Fibroblast of skin of back (primary cell): ENCODE measurements at places on chromosomes 1 and 21.

- no peak for DNase-seq
Observed at GRCh38 chr1:11072216-11072917, 12.5 kb upstream of the SRM start.

GRCh38 chr1:97680470-97680869, 240.4 kb downstream of the DPYD start:
- DNase-seq, result no peak

- peak; percentile 82 for DNase-seq
Observed at GRCh38 chr1:68111519-68112436, 61.4 kb upstream of the DIRAS3 start.

GRCh38 chr1:70896224-70896623, 151.4 kb downstream of the PTGER3 start:
- peak; percentile 12 for DNase-seq

GRCh38 chr1:181319907-181320306, 163.4 kb upstream of the CACNA1E start:
- DNase-seq, result no peak

- DNase-seq, result no peak
Observed at GRCh38 chr1:3630914-3631313, 6.1 kb downstream of the TPRG1L start.

DNA sequence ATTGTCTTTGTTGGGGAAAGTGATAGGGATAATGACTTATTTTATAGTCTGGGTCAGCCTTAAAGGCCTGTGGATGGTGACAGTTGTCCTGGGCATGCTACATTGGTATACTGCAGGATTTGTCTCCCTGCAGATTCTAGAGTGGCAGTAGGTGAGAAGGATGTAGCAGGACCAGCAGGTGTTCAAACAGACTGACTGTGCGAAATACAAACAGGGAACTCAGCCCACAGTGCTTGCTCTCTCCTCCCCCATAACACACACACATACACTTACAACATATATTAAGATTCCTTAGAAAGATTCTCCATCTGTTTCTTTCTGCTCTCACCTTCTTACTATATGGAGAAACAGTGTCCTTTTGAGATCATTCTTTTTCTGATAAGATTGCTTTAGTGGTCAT, 6.9 kb downstream of the PDE4B start:
- no peak for DNase-seq

DNA sequence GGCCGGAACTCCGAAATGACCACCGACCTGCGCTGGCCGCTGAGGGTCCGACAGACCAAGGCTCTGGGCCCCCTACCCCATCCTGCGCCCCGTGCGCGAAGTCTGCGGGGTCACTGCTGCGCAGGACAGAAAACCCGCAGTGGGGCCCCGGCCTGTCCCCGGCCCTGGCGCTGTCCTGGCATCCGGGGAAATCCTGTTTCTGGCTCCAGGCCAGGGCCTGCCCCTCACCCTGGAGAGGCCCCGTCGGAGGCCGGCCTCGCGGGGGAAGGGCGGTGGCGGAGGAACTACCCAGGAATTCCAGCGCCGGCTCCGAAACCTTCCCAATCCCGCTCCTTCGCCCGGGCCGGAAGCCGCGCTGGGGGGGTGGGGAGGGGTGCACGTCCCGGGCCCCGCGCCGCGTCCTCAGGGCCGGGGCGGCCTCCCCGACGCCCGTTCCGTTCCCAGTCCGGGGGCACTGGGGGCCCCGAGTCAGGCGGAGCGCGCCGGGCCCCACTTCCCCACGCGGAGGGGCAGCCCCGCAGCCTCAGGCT, 77.0 kb downstream of the MORN1 start:
- DNase-seq, result peak; percentile 80

- DNase-seq, result peak; percentile 99
Observed at GRCh38 chr1:25022361-25023189, 92.5 kb upstream of the RUNX3 start.

GRCh38 chr1:116740746-116741145, 13.5 kb upstream of the CD2 start:
- DNase-seq, result no peak

DNA sequence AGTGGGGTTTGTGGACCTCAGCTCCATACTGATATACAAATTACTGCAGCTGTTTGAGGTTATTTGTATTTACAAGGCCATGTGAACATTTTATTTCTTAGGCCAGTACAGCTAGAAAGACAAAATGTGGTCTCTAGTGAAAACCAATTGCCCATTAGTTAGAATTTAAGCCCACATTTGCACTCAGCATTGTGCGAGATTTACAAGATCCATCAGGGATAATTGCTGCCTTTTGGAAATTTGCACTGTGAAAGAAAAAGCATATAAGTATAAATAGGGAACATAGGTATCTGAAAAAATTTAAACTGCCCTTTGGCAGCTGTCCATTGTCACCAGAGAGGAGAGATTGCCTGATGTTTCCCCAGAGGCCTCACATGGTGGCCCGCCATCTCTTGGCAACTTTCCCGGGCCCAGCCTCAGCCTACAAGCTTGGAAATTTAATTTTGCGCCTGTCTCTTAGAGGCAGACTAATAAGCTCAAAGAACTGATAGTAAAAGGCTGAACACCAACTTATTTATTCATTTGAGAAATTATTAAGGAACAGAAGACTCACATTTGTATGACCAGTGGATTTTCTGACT, 120.7 kb downstream of the MAP3K21 start:
- no peak for DNase-seq

DNA sequence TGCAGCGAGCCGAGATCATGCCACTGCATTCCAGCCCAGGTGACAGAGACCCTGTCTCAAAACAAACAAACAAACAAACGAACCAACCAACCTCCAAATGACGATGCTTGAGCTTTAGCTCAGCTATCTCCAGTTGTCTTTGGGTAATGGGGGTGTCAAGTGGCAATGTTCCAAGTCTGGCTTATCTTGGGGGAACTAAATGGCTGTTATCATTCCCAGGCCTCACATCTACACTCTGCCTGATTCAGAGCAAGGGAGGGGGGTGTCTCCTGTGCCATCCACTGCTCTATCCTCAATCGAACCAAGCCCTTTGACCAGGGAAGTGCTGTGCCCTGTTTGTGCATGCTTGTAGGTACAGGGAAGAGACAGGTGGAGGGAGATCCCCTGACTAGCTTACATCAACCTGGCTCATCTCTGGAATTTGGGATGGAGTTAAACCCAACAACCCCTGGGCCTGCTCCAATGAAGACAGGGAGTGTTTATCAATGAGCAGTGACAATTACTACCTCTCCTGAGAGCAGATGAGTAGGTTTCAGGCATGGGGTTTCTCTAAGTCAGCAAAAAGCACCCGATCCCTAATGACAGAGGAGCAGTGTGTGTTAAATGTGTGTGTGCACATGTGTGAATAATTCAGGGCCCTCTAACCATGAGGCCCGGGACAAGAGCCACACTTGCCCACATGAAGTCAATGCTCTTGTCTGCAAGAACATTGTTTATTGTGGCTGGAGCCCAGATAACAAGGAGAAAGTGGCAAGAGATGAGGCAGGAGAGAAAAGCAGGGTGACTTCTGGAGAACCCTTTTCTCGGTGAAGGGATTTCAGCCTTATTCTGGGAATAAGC, 20.3 kb upstream of the IL6R start:
- no peak for DNase-seq

- DNase-seq, result no peak
Observed at GRCh38 chr1:8537991-8538390, 220.1 kb downstream of the SLC45A1 start.

- DNase-seq, result no peak
Observed at GRCh38 chr1:215761446-215761845, 194.3 kb downstream of the KCTD3 start.

DNA sequence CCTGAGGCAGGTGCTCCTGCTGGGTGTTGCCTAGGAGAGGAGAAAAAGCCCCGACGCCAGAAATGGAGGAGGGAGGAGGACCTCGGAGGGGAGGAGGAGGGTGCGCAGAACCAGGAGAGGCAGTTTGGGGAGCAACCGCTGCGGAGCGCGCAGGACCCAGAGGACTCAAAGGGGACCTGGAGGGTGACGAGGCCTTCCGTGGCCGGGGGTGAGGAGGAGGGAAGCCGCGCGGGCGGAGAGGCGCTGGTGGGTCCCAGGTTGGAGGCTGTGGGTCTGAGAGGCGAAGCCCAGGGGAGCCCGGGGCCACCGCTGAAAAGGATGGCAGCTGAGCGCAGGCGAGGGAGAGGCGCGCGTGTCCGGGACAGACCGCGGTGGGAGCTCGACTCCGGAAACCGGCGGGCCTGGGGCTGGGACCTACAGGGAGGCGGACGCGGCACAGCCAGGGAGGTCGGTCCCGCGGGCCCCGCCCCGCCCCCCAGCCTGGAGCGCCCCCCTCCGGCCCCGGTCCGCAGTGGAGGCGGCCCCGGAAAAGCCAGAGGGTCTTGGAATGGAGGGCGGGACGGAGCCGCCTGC, 15.1 kb downstream of the RNF223 start:
- peak; percentile 30 for DNase-seq

GRCh38 chr1:208047476-208047934, 136.6 kb upstream of the CD34 start:
- DNase-seq, result no peak

- DNase-seq, result no peak
Observed at GRCh38 chr1:59755069-59755685, 59.6 kb upstream of the HOOK1 start.

DNA sequence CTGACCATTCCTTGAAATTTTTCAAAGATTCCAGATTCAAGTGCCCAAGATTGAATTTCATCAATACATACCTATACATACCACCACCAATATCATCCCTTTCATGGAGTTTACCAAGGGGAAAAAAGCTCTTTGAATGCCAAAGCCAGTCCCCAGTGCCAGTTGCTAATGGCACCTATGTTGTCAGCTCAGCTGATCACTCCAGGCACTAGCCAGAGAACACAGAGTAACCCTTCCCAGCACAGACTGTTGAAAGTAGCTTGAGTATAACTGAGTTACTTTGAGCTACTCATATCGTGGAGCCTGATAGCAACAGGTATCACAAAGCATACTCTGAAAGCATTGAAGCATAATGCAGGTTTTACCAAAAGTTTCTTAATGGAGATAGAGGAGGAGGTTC, 133.9 kb upstream of the NFIA start:
- no peak for DNase-seq

- no peak for DNase-seq
Observed at GRCh38 chr1:226779561-226779960, 40.5 kb upstream of the ITPKB start.

GRCh38 chr1:48466594-48466993, 5.4 kb downstream of the SPATA6 start:
- no peak for DNase-seq

DNA sequence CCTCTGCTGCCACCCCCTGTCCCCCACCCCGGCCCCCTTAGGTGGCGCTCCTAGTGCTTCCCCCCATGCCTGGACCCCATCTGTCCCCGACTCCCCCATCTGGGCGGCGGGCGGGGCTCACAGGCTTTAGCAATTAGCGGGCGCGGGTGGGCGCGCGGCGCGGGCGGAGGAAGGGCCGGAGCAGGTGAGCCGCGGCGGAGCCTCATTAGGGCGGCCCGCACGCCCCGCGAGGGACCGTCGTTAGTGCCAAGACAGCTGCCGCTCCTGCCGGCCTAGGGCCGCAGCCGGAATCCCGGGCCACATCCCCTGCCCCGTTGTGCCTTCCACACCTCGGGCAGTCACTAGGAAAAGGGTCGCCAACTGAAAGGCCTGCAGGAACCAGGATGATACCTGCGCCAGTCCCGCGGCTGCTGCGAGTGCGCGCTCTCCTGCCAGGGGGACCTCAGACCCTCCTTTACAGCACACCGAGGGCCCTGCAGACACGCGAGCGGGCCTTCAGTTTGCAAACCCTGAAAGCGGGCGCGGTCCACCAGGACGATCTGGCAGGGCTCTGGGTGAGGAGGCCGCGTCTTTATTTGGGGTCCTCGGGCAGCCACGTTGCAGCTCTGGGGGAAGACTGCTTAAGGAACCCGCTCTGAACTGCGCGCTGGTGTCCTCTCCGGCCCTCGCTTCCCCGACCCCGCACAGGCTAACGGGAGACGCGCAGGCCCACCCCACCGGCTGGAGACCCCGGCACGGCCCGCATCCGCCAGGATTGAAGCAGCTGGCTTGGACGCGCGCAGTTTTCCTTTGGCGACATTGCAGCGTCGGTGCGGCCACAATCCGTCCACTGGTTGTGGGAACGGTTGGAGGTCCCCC, 7.6 kb downstream of the OLIG2 start:
- DNase-seq, result no peak

DNA sequence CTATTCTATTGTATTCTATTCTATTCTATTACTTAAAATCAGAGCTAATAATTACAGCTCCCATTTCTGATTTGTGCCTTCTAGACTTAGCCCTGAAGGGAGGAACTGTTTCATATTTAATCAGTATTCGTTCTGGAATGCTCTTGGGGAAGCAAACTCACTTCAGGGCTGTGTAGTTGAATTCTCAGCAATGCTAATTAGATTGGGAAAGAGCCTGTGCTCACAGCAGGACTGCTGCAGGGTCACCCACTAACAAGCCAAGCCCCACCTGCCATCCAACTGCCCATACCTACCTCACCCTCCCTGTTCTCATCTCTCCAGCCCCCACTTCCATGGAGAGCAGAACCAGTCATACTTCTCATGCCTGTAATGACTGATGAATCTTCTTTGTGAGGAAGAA, 464.2 kb downstream of the PTPRU start:
- DNase-seq, result no peak

DNA sequence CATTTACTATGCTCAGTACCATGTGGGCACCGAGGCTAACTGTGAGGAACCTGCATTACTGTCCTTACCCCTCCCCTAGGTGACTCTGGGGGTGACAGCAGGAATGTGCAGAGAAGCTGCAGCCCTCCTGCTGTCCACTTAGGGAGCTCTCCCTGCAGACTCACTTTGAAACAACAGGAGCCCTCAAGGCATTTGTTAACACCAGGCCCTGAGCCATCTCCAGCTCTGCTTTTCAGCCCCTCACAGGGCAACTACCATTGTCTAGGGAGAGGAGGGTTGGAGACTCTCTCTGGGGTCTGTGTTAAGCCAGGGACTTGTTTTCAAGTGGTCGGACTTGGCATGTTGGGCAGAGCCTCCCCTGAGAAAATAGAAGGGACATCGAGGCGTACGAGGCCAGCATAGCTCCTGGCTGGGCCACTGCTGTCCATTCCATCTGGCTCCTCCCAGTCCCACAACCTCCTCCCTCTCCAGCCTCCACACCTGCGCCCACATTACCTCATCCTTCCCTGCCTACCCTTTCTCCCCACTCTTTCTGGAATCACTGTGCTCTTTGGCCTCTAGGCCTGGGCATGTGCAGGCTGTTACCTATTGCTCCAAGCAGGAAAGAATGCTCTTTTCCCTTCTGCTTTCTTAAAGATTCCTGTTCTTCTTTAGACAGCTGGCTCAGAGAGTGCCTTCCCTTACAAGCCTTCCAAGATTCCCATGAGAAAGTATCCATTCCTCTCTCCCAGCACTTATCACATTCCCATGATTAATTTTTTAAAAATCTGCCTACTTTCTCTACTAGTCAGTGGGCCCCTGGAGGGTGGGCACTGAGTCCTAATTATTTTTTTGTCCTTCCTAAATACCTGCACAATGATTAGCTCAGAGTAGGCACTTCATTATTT, 102.7 kb upstream of the GCLM start:
- DNase-seq, result peak; percentile 80

- no peak for DNase-seq
Observed at GRCh38 chr1:205041998-205042910, 758 bp upstream of the CNTN2 start.

DNA sequence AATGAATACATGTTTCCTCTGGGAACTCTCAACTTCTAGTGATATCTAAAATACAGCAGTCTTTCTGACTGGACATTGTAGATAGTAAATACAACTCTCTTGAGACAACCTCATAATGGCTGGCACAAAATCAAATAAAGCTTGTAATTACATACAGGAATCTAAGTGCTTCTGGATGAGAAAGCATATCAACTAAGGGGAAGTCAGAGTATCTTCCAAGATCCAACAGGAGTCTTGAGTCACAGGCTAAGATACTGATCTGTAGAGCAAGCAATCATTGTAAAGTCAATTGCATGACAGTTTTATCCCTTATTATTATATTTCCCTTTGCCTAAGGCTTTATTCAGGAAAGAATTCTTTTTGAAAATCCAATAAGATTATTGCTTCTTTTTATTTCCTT, 249.9 kb downstream of the LRRIQ3 start:
- DNase-seq, result no peak
